HCT116 (cell line): ENCODE measurements at places on chromosomes 5 and 9. TPM values are rescaled to one million over a fixed set of nuclear protein-coding genes. Genes with fewer than 3 reads are reported as not detected.

- DNase-seq: no peak
Measured at GRCh38 chr9:34380511-34381315, 4.0 kb upstream of the MYORG start.

GRCh38 chr9:117725426-117725887 is 21.3 kb downstream of the TLR4 start:
- DNase-seq: no peak

- no peak for DNase-seq
Measured at GRCh38 chr5:880816-881550, 11.6 kb downstream of the BRD9 start.

- DNase-seq: no peak
Measured at GRCh38 chr5:14410394-14411201, 171.0 kb upstream of the OTULINL start.

DNA sequence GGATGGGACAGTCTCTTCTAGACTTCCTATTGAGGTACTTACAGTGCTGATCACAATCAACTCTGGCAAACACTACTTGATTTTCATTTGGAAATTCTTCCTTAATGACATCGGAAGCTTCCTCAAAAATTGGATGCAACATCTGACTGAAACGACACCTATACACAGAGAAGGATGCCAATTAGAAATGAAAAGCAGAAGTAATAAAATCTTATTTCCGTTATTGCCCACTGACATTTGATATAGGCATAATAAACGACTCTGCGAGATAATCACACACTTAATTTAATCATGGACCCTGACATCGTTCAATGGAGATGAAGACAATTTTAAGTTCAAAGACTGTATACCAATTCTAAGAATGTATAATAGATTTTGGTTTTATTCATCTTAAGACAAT is 46.4 kb downstream of the ERP44 start:
- no peak for DNase-seq

- no peak for DNase-seq
Measured at GRCh38 chr9:127838375-127839078, 15.9 kb downstream of the ENG start.

- no peak for DNase-seq
Measured at GRCh38 chr5:88262116-88262515, 6.5 kb downstream of the TMEM161B start.

DNA sequence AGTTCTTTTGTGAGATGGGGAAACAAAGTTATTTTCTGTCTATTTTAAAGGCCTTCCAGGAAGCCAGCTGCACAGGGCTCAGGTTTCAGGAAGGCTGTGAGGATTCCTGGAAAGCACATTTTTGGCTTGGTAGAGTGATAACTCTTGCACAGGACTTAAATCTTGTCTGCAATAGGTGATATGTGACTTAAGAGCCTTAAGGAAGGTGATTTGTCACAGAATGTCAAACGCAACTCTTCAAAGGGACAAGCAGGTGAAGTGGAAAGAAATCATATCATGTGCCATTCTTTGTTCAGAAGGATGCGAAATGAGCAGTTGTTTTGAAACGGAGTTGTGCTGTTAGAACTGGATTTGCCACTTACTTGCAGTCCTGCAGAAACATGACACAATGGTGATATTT is 459.3 kb downstream of the MAT2B start:
- no peak for DNase-seq

NR4A3 gene
- total RNA-seq: 0.86 TPM

PTGES gene
- 17.2 TPM for total RNA-seq

PITX1 gene
- total RNA-seq: 31.0 TPM
